Testis (tissue), 5 donors: ENCODE measurements at places on chromosomes 5 and 9.

GRCh38 chr5:112800891-112801290 is 60.2 kb upstream of the SRP19 start:
- no peak for DNase-seq

DNA sequence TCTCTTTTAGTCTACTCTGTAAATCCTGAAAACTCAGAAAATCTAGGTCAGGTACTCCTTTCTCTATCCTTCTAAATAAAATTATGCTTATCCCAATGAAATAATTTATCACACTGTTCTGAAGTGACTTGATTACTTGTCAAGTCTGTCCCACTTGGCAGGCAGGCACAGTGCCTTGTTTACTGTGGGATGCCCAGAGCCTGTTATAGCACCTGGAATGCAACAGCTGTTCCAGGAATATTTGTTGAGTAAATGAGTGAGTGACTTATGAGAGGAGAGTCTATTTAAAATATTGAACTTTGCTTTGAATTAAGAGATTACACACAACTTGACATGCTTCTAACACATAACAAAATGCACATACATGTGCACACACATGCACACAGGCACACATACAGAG is 130.0 kb downstream of the MPDZ start:
- DNase-seq = no peak

GRCh38 chr5:169303119-169303515 is 2.2 kb upstream of the SLIT3 start:
- no peak for DNase-seq

DNA sequence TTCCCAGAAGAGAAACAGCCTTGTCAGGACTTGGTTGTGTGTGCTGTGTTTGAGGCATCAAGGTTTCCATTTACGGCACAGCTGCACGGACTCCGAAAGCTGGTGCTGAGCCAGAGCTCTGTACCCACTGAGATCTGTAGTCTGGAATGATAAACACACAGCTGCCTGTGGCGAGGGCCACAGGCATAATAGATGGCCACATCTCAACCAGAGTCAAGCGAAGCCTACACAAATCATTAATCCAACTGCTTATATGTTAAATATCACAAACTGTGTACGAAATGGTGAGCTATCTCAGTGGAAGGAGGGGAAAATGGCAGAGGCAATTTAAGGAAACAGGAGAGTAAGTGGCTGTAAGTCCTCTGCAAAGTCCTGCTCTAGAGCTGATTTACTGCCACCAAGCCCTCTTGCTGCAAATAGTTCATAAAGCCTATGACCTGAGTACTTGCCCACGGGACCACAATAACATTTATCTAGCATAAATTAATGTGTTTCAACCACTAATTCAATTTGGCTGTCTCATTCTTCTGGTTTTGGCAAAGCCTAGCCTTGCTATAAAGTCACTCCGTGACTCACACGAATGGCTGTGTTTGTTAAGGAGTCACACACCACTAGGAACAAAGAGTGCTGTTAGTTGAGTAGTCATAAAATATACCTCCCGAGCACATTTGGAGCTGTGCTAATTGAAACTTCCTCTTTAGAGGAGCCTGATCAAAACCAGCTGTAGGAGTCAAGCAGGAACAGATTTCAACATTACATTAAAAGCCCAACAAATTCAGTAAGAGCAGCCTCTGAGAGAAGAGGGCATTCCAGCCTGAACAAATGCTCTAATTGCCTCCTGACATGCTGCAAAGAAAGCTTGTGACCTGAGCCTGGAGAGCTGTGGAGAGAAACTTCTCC is 738.6 kb upstream of the ZNF608 start:
- DNase-seq = peak; percentile 39

DNA sequence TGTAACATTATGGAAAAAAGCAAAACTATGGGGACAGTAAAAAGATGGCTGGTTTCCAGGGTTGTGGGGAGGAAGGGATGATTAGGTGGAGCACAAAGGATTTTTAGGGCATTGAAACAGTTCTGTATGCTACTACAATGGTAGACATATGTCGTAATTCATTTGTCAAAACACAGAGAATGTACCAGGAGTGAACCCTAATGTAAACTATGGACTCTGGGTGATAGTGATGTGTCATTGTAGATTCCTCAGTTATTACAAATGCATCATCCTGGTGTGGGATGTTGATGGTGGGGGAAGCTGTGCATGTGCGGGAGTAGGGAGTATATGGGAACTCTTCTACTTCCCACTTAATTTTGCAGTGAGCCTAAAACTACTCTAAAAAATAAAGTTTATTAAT is 135.0 kb upstream of the GABRP start:
- DNase-seq = no peak

DNA sequence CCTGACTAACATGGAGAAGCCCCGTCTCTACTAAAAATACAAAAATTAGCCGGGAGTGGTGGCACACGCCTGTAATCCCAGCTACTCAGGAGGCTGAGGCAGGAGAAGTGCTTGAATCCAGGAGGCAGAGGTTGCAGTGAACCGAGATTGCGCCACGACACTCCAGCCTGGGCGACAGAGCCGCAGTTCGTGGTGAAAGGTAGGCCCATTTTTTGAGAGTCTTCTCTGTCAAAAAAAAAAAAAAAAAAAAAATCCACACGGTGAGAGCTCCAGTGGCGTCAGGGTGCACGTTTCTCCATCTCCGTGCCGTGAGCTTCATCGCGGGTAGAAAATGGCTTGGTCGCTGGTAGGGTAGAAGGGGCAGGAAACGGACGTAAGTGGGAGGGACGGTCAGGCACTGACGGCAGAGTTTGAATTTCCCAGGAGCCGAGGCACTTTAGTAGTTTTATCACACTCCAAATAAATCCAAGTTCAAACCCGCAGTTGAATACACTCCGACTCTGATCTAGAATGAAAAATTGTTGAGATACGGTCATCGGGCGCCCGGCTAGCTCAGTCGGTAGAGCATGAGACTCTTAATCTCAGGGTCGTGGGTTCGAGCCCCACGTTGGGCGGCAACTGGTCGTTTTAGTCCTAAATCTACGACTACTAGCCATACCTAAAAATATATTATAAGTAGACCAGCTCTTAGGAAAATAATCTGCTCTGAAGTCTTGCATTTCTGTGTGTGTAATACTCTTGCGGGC is 2.4 kb upstream of the TRIM7 start:
- DNase-seq = peak; percentile 79

GRCh38 chr5:111582993-111583601 is 70.8 kb upstream of the STARD4 start:
- DNase-seq = no peak

DNA sequence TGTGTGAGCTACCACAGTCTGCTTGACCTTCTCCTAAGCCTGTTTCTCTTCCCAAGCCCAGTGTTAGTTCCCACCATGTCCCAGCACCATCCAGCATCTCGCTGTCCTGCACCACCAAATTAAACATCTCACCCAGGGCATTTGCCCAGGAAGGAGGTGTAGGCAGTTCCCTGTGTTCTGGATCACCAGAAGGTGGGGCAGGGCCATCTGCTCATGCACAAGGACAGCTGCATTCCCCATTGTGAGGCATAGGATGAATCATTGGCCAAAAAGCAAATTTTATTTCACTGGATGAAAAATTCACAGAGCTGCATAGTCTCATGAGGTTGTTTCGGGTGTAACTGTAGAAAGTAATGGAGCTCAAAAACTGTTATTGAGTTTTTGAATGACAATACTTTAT is 89.5 kb upstream of the GRIA1 start:
- DNase-seq = no peak

DNA sequence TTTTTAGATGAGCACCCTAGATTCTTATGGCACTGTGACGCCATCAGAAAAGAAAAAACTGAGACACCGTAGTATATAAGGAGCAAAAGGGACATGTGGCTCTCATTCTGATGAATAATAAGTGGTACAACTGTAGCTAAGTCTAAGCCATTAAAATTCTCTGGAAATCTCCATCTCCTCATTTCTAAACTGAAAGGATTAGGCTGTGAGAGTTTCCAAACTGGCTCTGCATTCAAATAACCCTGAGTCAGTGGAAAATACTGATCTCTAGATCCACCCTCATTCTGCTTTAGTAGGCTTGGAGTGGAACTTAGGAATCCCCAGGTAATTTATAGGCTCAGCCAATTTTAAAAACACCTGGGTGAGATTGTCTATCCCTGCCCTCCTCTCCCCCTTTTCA is 28.5 kb downstream of the PTAR1 start:
- no peak for DNase-seq

DNA sequence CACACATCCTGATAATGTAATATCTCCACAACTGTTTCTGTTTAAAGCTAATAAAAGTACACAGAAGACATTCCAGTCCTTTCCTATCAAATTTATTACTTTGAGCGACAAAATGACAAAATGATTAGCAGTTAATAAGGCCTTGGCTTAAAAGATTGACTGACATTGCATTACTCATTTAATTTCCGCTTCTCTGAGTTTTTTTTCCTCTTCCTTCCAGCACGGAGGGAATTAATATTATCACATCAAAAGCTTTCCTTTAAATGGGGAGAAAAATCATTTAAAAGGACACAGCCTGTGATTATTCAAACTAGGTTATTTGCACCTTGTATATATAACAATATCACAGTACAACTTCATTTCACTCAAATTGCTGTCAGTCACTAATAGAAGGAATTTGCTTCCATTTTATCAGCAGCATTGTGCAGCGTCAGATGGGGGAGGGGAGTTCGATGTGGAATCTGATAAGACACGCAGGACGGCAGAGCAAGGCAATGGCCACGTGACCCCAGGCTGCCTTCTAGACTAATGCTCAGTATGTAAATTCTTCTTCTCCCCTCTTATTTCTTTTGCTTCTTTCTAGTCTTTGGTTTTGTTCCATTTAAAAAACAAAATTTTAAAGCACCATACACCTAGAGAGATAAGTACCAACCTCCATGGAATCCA is 400.5 kb downstream of the IRX1 start:
- no peak for DNase-seq

DNA sequence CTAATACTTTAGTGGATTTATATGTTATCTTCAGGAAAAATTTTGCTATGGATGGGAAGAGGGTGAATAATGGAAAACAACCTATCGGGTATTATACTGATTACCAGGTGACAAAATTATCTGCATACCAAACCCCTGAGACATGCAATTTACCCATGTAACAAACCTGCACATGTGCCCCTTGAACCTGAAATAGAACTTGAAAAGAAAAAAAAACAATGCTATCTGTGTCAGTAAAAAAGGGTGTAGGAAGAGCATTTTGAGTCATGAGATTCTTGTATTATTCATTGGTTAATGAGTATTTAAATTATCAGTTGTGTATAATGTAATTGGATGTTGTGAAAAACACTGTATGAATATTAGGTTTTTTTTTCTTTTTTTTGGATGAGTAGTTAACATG is 75.4 kb downstream of the PRR16 start:
- no peak for DNase-seq

GRCh38 chr5:170143091-170143490 is 37.4 kb downstream of the FOXI1 start:
- DNase-seq = no peak

DNA sequence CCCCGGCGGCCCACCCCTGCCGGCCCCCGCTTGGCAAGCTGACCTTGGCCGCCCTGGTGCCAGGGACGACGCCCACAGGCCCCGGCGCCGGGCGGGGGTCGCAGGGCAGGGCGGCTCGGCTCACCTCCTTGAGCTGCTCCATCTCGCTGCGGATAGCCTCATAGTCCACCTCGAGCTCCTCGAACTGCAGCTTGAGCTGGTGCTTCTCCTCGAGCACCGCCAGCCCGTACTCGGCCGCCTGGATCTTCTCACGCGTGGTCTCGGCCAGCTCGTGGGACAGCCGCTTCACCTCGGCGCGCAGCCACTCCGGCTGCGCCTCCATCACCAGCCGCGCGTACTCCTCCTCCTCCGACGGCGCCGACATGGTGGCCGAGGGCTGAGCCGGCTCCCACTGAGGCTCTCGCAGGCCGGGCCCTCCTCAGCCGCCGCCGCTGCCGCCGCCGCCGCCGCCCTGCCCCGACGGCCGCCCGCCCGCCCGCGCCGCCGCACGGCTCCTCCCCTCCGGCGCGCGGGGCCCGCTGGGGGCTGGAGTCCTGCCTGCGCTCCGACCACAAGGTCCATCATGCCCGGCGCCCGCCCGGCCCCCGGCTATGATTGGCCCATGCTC is at the start of gene BICD2:
Gene BICD2, minus strand, starts transcription at position 453 of the 607 bp plus-strand sequence. Its CDS starts 89 bp downstream, at position 364.
- no peak for DNase-seq

GRCh38 chr9:93949694-93950449 is 5.3 kb downstream of the BARX1 start:
- no peak for DNase-seq

GRCh38 chr5:71528206-71528605 is 58.9 kb upstream of the MCCC2 start:
- DNase-seq = no peak

GRCh38 chr5:8458038-8458383 is 589.1 kb downstream of the MTRR start:
- peak; percentile 28 for DNase-seq

DNA sequence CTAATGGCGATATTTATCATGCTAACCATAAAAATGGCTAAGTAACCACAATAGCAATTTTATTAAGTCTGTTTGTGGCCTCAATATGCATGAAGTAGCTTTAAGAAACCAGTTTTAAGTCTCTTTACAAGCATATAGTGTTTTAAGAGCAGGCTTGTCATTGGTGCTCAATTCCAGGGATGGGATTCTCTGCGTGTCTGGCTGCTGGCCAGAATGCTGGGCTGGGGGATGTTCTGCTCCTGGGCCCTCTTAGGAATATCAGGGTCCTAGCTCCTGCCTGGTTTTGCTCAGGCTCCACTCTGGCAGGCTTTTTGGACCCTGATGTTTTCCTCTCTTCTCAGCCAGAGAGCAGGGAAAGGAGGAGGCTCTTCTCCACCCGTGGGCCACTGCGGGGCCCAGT is 127.2 kb downstream of the PDE8B start:
- DNase-seq = no peak

- DNase-seq = peak; percentile 57
These were observed 297.0 kb upstream of the ACTBL2 start for GRCh38 chr5:57779383-57780223.

- DNase-seq = no peak
These were observed 152.9 kb downstream of the SGCD start for GRCh38 chr5:156479849-156480248.

DNA sequence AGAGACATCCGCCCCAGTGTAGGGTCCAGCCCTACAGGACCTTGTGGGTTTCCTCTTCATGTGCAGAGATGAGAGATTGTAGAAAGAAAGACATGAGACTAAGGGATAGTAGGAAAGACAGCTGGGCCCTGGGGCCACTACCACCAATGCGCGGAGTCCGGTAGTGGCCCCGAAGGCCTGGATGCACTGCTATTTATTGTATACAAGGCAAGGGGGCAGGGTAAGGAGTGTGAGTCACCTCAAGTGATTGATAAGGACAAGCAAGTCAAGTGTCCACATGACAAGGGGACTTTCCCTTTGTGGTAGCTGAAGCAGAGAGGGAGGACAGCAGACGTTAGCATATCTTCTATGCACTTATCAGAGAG is 6.2 kb upstream of the TMEM141 start:
- no peak for DNase-seq
